HT1080 (cell line): ENCODE measurements at places on chromosomes 5 and 9. TPM values are rescaled to one million over a fixed set of nuclear protein-coding genes. Genes with fewer than 3 reads are reported as not detected.

- DNase-seq = peak; percentile 25
Observed at GRCh38 chr5:60248901-60249300, 355.4 kb upstream of the PDE4D start.

- no peak for DNase-seq
Observed at GRCh38 chr5:74441616-74442015, 198.9 kb downstream of the ENC1 start.

DNA sequence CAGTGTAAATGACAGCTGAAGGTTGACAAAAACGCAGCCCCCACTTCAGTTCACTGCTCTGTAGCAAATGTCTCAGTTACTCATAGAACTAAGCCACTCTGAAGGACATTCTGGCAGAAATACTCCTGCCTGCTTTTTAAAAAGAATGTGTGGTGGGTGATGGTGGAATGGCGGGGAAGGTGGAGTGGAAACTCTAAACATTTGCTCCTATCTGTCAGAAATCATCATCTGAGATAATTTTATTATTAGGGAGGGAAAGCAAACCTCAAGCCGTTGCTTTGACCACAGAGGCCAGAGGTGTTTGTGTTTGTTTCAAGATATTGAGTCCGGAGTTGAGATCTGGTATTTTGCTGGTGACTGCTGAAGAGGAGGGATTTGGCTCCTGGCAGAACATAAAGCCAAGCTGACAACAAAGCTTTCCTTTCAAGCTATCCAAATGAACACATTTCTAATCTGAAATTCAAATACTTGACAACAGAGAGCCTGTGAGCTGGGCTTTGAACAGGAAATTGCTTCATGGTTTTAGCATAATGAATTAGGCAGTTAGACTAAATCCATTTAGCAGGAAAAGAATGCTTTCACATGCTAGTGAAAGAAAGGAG lies 362.7 kb downstream of the CSNK1G3 start:
- no peak for DNase-seq

GRCh38 chr9:5846501-5846921 lies 13.6 kb upstream of the ERMP1 start:
- DNase-seq = no peak

- DNase-seq = no peak
Observed at GRCh38 chr9:125508249-125508648, 198.8 kb downstream of the MAPKAP1 start.

DNA sequence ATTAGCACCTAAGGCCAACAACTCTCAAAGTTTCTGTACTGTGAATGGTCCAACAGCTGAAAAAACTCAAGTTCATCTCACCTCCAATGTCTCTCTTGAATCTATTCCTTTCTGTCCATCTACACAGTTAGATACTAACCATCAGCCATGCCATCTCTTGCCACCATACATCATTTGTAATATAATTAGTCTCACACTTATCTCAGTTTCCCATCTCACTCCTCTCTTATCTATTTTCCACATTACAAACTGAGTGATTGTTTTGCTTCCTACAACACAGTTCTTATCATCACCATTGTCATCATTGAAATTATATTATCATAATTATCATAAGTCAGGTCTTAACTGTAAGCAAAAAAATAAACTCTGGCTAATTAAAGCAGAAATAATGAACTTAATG lies 393.9 kb downstream of the PRELID2 start:
- DNase-seq = no peak

GRCh38 chr5:106290841-106291240 lies 1379.9 kb downstream of the EFNA5 start:
- DNase-seq = peak; percentile 34

DNA sequence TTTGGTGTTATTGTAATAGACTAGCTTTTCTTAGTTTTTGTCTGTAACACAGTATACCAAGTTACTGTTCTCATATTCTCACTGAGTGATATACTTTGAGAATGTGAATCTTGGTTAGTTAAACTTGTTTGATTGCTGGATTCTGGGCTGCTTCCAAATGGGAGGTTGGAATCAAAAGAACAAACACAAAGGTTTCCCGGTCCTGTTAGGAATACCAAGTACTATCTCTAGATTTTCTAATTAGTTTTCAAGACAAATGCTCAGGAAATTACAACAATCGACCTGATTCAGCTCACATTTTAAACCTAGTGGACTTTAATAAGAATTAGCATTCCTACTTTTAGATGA lies 244.3 kb downstream of the CSNK1G3 start:
- no peak for DNase-seq

DNA sequence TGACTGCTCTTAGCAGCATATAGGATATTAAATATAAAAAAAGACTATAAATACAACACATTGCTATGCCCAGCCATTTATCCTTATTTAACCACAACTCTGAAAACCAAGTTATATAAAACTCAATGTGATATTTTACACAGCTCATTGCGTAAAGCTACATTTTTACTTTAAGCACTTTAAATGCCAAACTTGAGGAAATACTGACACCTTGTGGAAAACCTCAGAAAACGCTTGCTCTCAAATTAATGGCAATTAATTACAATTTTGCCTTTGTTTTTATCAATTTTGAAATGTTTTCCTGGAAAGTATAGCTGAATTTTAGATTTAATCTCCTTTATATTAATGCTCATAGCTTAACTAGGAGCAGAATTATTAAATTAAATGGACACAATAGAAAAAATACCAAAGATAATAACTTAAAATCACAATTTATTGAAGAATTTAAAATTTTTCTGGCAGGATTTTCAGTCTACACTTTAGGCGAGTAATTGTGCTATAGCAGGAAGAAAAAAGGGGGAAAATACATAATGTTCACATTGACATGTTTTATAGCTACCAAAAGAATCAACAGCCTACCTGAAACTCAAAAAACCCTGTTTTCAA lies 25.2 kb upstream of the PLAC8L1 start:
- DNase-seq = no peak

DNA sequence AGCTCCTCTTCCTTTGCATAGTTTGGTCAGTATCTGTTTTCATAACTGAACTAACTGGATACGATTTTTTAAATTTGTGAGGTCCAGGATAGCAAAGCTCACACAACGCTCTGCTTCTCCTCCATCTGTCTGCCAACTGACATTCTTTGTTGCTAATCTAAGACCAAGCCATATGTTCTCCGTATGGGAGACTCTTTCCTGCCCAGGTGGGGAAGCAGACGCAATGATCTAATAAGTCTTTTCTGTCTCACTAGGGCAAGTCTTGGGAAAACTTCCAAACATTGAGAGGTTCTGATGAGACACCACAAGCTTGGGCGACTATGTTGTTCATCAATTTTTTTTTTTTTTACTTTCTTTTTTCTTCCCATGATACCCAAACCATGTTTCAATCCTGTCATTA lies 558.5 kb downstream of the EFNA5 start:
- no peak for DNase-seq

DNA sequence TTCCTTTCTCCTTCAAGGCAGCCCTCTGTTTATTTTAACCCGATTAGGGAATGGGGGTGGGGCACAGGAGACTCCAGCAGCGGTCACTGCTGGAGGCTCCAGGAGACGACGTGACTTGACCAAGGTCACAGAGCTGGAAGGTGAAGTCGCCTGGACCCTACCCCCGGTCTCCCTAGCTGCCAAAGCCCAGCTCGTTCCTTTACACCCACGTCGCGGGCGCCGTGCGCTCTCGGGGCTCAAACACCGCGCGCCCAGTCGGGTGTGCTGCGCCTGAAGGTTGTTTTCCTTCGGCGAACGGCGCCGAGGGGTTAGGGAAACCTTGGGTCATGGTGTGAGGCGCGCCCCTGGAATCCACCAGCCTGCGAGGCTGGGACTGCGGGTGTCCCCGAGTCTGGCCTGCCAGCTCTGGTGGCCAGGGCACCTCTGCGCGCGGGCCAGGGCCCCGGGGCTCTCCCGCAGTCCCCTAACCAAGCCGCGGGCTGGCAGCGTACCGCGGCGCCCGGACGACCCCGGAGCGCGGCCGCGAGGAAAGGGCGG lies 747 bp upstream of the UNC5A start:
- DNase-seq = no peak

- no peak for DNase-seq
Observed at GRCh38 chr5:148388696-148389095, 4.9 kb downstream of the FBXO38 start.

DNA sequence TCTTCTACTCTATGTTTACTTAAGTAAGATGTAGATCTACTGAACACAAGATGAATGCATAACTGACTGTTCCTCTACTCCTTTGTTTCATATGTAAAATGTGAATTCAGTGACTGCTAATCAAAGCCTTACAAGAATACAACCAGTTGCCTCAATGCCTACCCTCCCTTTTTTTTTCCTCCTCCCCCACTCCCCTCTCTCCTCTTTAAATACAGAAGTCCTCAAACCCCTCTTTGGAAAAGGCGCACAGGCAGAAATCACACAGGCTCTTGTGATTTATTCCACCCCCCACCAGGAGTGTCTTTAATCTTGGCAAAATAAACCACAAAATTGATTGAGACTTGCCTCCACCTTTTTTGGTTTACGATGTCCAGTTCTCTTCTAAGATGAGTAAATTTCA lies 398.5 kb downstream of the DMAC1 start:
- DNase-seq = no peak

GRCh38 chr5:31492869-31493268 lies 39.0 kb downstream of the DROSHA start:
- DNase-seq = no peak

GRCh38 chr5:73459366-73459765 lies 10.8 kb upstream of the FOXD1 start:
- peak; percentile 71 for DNase-seq

GRCh38 chr9:75105841-75106240 lies 17.5 kb downstream of the OSTF1 start:
- DNase-seq = no peak

CAVIN4 gene
- total RNA-seq = 0.45 and 0.80 TPM in 2 replicates

STPG3 gene
- total RNA-seq = not detected in 2 replicates

MYMK gene
- total RNA-seq = not detected in 2 replicates

IL4 gene
- total RNA-seq = not detected in 2 replicates

PCDHB6 gene
- 0.13 and 0.27 TPM in 2 replicates for total RNA-seq

MARCOL gene
- total RNA-seq = not detected in 2 replicates

FBXO38 gene
- 32.2 and 35.3 TPM in 2 replicates for total RNA-seq

PCDHGB4 gene
- 9.9 and 10.2 TPM in 2 replicates for total RNA-seq
